ENCODE measurements at places on chromosomes 11 and 22.

GRCh38 chr22:27839057-27839660, 37.6 kb upstream of the MN1 start:
- no peak for DNase-seq

DNA sequence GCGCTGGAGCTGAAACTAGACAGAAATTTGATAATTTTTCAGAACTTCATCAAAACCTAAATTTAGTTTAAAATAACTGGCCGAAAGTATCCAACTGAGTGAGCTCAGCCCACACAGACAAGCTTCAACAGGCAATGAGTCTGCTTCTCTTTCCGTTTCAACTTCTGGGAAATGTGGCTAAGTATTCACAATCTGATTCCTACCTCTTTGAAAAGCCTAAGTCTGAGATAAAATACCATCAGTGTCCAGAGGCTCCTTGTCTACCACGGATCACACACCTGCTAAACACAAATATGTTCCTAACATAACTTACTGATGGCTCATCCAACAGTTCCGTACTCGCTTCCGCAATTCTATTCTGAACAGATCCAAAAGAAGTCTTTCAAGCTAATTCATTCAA, 8.5 kb downstream of the SIK3 start:
- no peak for DNase-seq

DNA sequence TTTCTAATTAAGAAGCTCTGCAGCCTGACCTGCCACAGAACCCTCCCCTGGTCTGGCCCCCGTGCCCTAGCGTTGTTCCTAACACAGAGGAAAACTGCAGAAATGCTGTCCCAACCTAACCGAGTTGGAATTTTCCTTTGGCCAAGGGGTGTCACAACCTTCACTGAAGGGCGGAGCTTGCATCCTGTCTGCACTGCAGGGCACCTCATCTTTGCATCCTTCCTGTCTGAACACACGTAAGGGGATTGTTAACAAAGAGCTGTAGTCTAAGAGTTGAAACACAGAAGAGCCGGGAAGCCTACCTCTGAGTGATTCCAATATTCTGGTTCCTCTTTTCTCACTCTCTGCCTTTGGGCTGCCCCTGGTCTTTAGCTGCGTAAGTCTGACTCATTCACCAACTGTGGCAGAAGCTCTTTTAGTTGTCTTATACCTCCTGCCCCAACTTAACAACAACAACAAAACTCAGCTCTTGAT, 1.6 kb downstream of the DIXDC1 start:
- DNase-seq = no peak

DNA sequence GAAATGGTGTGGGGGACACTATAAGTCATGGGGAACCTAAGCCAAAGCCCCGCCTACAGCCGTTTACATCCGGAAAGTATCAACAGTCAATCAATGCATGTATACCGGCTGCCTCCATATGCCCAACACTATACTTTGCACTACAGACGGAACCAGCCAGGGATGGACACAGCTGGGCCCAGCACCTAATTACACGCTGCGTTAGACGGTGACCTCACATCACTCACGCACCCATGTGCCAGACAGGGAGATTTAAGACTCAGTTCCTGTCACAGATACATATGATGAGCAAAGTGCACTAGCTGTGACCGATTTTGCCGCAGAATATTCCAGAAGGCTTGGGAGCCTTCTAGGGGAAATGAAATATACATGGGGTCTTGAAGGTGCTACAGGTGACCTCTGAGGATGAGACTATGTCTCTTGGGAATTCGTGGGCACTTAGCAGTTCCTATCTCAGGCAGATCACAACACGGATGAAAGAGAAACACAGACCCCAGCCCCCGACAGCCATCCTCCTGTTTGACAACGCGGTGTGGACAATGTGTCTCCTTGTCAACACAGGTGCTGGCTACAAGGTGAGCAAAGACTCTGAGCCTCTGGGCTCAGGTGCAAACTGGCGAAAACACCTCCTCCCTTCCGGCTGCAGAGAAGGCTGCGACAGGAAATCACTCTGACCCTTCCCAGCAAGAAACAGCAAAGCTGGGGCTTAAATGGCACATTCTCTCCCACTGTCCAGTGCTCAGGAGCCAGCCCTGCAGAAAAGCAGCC, 8.0 kb downstream of the AHNAK start:
- no peak for DNase-seq

DNA sequence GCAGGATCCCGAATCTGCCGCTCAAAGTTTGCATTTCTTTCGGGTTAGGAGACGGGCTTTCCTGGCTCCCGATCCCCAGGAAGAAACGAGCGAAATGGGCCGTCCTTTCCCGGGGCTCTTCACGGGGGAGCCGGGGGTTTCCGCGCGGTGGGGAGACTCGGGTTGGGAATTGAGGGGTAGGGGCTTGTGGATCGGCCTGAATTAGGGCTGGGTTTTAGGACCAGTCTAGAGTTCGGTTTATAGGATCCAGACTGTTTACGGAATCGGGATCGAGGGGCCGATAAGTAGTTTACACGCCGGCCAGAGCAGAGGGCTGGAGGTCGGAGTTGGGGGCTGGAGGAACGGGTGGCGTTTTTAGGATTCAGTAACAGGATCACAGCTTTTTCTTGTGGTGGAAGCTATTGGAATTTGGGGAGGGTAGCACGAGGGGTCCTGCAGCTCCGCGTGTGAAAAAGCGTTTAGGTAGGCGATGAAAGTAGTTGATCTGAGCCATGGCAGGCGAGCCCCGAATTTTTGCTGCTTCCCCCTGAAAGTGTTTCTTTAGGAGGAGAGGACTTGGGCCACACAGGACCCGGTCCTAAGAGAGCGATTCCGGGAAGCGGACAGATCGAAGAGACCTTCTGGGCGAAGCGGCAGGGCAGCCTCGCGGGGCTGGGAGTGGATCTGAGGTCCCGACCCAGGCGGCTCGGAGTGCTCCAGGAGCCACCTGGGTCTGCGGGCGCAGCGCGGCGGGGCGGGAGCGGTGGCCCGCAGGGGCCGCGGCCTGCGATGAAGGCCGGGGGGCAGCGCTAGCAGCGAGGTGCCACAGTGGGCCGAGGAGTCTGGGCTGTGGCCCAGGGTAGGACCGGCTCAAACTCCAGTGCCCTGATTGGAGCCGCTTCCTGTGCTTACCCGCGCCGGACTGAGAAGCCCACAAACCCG, 1.6 kb downstream of the PKNOX2 start:
- no peak for DNase-seq

DNA sequence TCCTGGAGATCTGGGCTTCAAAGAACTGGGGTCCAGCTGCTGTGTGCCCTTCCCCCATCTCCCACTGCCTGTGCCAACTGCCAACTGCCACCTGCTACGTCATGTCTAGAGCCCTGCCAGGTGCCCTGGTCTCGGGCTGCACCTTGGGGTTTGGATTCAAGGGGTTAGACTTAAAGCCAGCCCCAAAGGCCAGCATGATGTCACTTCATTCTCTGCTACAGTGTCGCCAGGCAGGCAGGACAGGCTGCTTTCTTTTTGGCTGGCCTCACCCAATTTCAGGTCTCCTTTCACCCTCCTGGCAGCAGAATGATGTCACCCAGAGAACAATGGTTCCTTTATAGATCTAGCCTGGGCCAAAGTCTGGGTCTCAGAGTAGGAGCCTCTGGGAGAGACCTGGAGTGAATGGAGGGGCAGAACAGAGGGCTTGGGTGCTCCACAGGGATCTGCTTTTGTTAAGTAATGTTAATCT, 79.5 kb upstream of the CRYBB3 start:
- DNase-seq = no peak

DNA sequence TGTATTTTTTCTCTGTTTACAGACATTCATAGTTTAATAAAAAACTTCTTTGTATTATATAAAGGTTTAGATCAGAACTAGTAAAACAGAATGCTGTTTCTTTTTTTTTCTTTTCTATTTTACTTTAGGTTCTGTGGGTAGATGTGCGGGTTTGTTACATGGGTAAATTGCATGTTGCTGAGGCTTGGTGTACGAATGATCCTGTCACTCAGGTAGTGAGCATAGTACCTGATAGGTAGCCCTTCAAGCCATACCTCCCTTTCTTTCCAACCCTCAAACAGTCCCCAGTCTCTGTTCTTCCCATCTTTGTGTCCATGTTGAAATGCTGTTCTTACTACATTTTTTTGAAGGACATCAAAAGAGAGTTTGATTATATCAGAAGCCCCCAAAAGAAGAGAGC, 3.2 kb downstream of the ATM start:
- no peak for DNase-seq

DNA sequence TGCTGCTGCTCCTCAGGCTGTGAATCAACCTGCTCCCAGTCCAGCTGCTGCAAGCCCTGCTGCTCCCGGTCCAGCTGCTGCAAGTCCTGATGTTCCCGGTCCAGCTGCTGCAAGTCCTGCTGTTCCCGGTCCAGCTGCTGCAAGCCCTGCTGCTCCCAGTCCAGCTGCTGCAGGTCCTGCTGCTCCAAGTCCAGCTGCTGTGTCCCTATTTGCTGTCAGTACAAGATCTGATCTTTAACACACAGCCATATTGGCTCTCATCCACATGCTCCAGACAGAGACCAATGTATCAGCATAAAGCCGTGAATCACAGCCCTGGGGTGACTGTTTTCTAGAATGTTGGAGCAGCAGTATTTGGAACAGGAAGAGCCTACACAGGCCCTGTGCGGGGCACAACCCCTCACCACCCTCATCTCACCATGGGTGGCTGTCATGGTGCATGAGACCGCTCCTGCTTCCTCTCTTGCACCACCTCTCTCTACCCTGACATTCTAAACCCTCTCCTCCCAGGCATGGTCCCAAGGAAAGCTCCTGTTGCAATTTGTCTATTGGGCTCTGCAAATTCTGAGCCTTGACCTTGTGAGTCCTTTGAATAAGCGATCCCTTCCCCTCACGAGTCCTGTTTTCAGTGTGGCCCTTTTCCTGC, 3.5 kb downstream of the KRTAP5-10 start:
- no peak for DNase-seq

GRCh38 chr22:49958366-49958921, 2.1 kb upstream of the PIM3 start:
- no peak for DNase-seq

GRCh38 chr11:42631220-42631843, 680.5 kb upstream of the API5 start:
- peak; percentile 3 for DNase-seq

- no peak for DNase-seq
These were observed 42.4 kb downstream of the SMCO4 start for GRCh38 chr11:93500759-93501158.

DNA sequence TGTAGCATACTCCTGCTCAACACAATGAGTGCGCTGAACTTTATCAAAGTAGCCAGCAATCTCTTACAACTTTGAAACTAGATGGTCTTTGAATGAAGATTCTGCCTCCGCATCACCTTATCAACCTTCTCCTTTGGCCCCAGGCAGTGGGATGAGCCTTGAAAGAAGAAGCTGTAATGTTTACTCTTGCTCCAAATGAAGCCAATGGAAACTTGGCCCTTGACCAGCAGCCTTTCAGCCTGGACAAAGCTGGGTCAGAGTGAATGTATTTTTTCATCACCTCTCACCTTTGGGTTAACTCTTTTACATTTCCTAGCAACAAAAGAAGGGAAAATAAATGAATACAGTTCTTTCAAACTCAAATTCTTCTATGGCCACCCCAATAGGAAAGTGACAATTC, 359.1 kb downstream of the KCNA4 start:
- no peak for DNase-seq

DNA sequence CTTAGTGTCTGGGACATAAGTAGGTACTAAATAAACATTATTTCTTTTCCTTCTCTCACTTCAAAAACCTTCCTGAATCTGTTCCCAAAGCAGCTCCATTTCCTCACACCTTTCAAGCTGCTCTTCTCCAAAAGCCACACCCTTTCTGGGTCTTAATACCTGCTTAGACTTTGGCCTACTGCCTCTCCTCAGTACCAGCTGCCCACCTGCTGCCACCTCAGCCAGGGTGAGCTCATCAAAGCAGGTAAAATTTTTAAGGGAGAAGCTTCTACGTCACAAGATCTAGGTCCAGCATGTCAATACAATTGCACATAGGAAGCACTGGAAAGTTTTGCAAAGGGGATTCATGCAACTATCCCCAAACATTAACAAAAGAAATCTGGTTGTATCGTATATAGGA, 108.4 kb downstream of the RPL27A start:
- DNase-seq = no peak

DNA sequence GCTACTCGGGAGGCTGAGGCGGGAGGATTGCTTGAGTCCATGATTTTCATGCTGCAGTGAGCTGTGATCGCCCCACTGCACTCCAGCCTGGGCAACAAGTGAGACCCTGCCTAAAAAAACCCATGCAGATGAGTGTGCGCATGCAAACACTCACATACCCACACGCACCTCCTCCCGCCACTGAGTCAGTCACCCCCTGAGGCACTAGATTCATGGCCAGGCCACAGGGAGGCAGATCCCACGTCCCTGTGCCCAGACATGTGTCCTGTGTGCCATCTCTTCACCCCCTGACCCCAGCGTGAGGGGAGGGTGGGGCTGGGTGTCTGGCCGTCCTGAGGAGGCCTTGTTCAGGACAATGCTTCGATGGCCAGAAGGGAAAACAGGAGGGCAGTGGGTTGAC, 15.5 kb downstream of the RELT start:
- no peak for DNase-seq

GRCh38 chr11:126716456-126717083, 284.0 kb downstream of the KIRREL3 start:
- peak; percentile 41 for DNase-seq

GRCh38 chr22:24765166-24765565, 9.4 kb downstream of the PIWIL3 start:
- DNase-seq = no peak

DNA sequence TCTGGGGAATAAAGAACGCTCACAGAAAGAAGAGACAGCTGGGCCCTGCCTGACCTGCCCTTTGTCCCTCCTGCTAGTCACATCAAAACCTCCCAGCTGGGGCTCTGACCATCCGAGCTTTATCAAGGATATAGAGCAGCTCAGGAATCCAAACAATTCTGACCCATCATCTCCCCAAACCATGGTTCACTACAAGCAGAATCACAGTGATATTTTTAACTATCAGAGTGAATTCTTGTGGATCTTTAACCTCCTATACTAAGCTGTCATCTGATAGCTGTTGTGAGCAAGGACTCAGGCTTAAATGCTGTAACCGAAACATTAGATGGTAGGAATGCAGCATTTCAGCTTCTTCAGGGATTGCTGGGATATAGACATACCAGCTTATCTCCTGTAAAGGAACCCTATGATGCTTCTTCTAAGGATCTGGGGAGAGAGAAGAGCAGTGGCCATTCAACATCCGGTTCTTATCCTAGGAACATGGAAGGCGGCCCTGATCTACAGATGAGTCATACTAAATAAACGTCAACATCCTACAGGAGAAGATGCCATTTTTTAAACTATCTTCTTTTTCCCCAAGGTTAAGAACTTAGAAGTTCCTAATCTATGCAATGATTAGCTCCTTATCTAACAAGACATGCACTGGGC, 84.7 kb upstream of the AKIP1 start:
- DNase-seq = no peak

GRCh38 chr11:8036002-8036802, 44.8 kb upstream of the TUB start:
- no peak for DNase-seq

DNA sequence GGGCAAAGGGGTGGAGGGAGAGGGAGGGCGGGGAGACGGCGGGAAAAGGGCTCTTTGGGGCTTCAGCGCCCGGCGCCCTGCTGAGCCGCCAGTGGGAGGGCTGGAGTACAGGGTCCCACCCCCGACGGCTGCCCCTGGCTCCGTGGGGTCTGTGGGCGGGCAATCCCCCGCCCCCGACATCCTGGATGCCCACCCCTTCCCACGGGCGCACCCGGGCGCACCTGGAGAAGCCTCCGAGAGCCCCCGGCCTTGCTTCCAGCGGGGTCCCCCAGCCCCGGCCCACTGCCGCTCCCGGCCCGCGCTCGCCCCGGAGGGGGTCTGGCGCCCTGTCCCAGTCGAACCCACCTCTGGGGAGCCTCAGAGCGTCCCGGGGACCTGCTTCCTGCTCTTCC, 394 bp downstream of the CHRM4 start:
- no peak for DNase-seq

GRCh38 chr11:16774936-16775613, 36.6 kb downstream of the C11orf58 start:
- DNase-seq = no peak

Data from NCI-H748 treated with DMSO at 0.1 percent for 48 hours (cell line).